ENCODE measurements at places on chromosomes 6 and 20. TPM values are rescaled to one million over a fixed set of nuclear protein-coding genes. Genes with fewer than 3 reads are reported as not detected.

Gene GSTA2
- total RNA-seq: not detected

Gene FUT9
- total RNA-seq: not detected

Gene SLC52A3
- not detected for total RNA-seq

Gene PTPRT
- not detected for total RNA-seq

Gene IL17F
- 9.1 TPM for total RNA-seq

Gene MAP7
- total RNA-seq: 2.1 TPM

Gene PPP1R3G
- 0.05 TPM for total RNA-seq

Gene CD93
- total RNA-seq: 1.8 TPM

DNA sequence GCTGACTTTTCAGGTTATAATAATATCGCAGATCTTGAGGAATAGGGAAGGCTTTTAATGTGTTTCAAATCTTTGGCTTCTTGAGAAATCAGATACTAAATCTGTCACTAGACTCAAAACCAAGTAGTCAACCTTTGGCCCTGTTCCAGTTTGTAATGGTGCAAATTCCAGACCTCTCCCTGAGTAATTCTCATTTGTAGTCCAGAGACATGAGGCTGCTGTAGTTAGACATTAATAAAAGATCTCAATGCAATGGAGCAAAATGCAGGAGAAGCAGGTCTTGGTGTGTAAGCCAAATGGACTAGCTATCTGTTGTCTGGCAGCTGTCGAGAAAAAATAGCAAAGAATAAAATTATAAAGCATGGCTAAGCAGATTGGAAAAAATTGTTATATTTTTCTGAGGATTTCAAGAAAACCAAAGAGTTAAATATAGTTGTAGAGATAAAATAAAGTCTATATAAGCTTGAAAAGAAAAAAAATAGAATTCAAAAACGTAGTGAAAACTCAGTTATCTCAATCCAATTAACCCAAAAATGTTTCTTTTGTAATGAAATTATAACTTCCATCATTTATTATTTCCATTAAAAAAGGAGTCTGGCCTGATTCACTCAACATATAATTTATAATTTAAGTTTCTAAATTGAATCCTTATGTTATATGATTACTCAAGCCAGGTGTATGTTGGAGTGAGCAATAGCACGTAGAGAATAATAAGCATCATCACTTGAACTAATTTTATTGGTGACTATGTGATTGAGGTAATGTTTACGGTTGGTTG, 161.5 kb upstream of the ADGRB3 start:
- H3K27ac ChIP-seq: no peak overlapping the region
- no peak for DNase-seq
- H3K4me1 ChIP-seq: no peaks in the 10 kb centered on the region

GRCh38 chr20:51026269-51026668, 3.4 kb upstream of the KCNG1 start:
- no peak overlapping the region for H3K4me3 ChIP-seq
- H3K27ac ChIP-seq: no peak overlapping the region
- no peak for DNase-seq

- DNase-seq: no peak
- H3K4me1 ChIP-seq: no peaks in the 10 kb centered on the region
- H3K4me3 ChIP-seq: no peak overlapping the region
- peaks cover 8% of the 10 kb centered on the region for H3K36me3 ChIP-seq
Measured at GRCh38 chr6:80151635-80152034, 45.2 kb downstream of the BCKDHB start.

GRCh38 chr20:41175727-41176330, 38.5 kb downstream of the PLCG1 start:
- H3K27ac ChIP-seq: no peak overlapping the region
- no peak for DNase-seq
- H3K27me3 ChIP-seq: no peaks in the 10 kb centered on the region

GRCh38 chr20:31721408-31722256, 1.0 kb downstream of the BCL2L1 start:
- peaks cover 44% of the 10 kb centered on the region for H3K4me1 ChIP-seq
- DNase-seq: no peak
- H3K4me3 ChIP-seq: peak overlapping the region; percentile 85
- H3K27me3 ChIP-seq: no peaks in the 10 kb centered on the region
- H3K36me3 ChIP-seq: peaks cover 52% of the 10 kb centered on the region
- H3K27ac ChIP-seq: peak overlapping the region; percentile 98

- DNase-seq: no peak
- H3K36me3 ChIP-seq: peaks cover 2% of the 10 kb centered on the region
- H3K4me3 ChIP-seq: no peak overlapping the region
- peaks cover 4% of the 10 kb centered on the region for H3K4me1 ChIP-seq
- no peak overlapping the region for H3K27ac ChIP-seq
Measured at GRCh38 chr6:41021832-41022231, 17.2 kb downstream of the UNC5CL start.

GRCh38 chr20:5821627-5822215, 71.5 kb downstream of the SHLD1 start:
- no peak for DNase-seq
- no peaks in the 10 kb centered on the region for H3K36me3 ChIP-seq
- no peak overlapping the region for H3K27ac ChIP-seq
- H3K4me3 ChIP-seq: no peak overlapping the region
- H3K4me1 ChIP-seq: peaks cover 9% of the 10 kb centered on the region

DNA sequence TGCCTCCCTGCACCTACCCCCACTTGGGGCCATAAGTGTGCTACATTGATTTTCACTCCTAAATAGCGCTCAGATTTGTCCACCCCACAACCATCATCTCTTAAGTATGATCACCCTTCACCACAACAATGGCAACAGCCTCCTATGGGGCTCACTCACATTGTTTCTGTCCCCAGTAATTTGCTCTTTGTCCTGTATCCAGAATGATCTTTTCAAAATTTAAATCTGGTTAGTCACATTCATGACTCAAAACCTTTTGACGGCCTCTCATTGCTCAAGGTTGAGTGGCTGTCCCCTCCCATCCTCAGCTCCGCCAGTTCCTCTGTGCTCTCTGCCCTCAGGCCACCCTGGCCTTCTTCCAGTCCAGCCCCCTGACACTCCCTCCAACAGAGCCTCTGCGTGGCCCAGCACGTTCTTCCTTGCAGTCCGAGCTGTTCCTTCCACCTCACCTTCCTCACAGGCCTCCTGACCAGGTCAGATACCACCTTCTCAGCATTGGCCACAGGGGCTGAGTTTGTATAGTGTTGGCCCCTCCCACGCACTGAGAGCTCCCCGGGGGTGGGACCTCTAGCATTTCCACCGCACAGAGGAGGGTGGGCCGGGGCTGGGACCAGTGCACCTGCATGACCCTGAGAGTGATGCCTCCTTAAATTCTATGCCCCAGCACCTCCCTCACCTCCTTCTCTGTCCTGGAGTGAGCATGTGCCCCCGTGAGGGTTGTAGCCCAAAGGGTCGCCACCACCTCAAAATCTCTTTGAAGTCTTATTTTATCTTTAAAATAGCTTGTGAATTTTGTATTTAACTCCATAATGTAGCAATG, 2.4 kb upstream of the PPP1R3G start:
- peaks cover 63% of the 10 kb centered on the region for H3K27me3 ChIP-seq
- no peaks in the 10 kb centered on the region for H3K36me3 ChIP-seq
- H3K4me1 ChIP-seq: peaks cover 7% of the 10 kb centered on the region
- no peak overlapping the region for H3K27ac ChIP-seq
- DNase-seq: no peak
- H3K4me3 ChIP-seq: no peak overlapping the region

GRCh38 chr6:12126051-12126450, 113.9 kb downstream of the HIVEP1 start:
- DNase-seq: no peak
- H3K36me3 ChIP-seq: peaks cover 52% of the 10 kb centered on the region
- peak overlapping the region; percentile 20 for H3K4me3 ChIP-seq
- H3K27me3 ChIP-seq: no peaks in the 10 kb centered on the region
- peaks cover 40% of the 10 kb centered on the region for H3K4me1 ChIP-seq

DNA sequence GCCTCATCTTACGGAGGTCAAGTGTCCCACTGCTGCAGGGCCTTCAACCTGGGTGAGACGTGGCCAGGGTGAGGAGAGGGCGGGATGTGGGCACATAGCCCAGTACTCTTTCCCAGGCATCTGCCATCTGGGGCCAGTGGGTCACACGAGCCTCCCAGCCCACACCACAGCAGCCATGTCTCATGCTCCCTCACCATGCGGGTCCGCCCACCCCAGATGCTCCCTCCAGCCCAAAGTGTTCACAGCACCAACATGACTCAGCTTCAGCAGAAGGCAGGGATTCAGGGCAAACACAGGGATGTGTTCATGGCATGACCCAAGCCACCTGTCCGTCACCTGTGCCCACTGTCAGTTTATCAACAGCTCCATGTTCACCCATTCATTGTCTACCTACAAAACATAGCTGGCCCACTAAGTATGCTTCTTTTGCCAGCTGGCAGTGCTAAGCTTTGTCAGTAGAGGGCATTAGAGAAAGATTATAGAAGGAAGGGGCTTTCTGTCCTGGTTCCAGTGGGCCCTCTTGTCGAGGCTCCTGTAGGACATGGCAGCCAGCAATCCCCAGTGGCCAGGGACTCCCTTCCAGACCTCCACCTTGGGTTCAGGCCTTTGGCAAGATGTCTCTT, 109.2 kb downstream of the FOXF2 start:
- peaks cover 7% of the 10 kb centered on the region for H3K27me3 ChIP-seq
- H3K36me3 ChIP-seq: peaks cover 2% of the 10 kb centered on the region
- H3K4me3 ChIP-seq: no peak overlapping the region
- no peaks in the 10 kb centered on the region for H3K4me1 ChIP-seq

GRCh38 chr20:57130160-57130772, 136.2 kb downstream of the BMP7 start:
- peaks cover 7% of the 10 kb centered on the region for H3K27me3 ChIP-seq
- no peak overlapping the region for H3K27ac ChIP-seq
- DNase-seq: no peak
- no peak overlapping the region for H3K4me3 ChIP-seq
- H3K4me1 ChIP-seq: peaks cover 6% of the 10 kb centered on the region

- peaks cover 25% of the 10 kb centered on the region for H3K4me1 ChIP-seq
- DNase-seq: no peak
- no peaks in the 10 kb centered on the region for H3K27me3 ChIP-seq
- H3K27ac ChIP-seq: no peak overlapping the region
Measured at GRCh38 chr6:45706319-45706718, 309.3 kb downstream of the CLIC5 start.

GRCh38 chr20:35207950-35208611, 18.4 kb upstream of the MMP24 start:
- DNase-seq: peak; percentile 90
- H3K4me1 ChIP-seq: no peaks in the 10 kb centered on the region
- no peaks in the 10 kb centered on the region for H3K36me3 ChIP-seq

Measured in activated CD4-positive, alpha-beta T cell treated with anti-CD3 and anti-CD28 coated beads, Interleukin-2, amount 10 ng/mL, durations not matched to agents 7 days and 5 days (primary cell).